Mesenteric fat pad (tissue), 1 donor: ENCODE measurements at places on chromosomes 16 and 17. TPM values are rescaled to one million over a fixed set of nuclear protein-coding genes. Genes with fewer than 3 reads are reported as not detected.

The KCNG4 gene
- not detected for total RNA-seq

The CNGB1 gene
- total RNA-seq: not detected

The AIPL1 gene
- total RNA-seq: not detected

The KCNH4 gene
- total RNA-seq: 0.55 TPM

The ENPP7 gene
- 0.26 TPM for total RNA-seq

The AATK gene
- total RNA-seq: 7.9 TPM

The SHISA6 gene
- total RNA-seq: 1.2 TPM

The C1QTNF1 gene
- 563 TPM for total RNA-seq

The CLEC10A gene
- total RNA-seq: 20.6 TPM

The TMEM238L gene
- not detected for total RNA-seq

The MILR1 gene
- total RNA-seq: 15.5 TPM

The NPIPB13 gene
- 25.7 TPM for total RNA-seq

The TOM1L1 gene
- total RNA-seq: 16.4 TPM

The TNP2 gene
- total RNA-seq: not detected

The ZNF594 gene
- 2.8 TPM for total RNA-seq

The MPP2 gene
- 2.3 TPM for total RNA-seq

The TAOK1 gene
- 99.0 TPM for total RNA-seq
